ENCODE measurements at places on chromosomes 1 and 21. TPM values are rescaled to one million over a fixed set of nuclear protein-coding genes. Genes with fewer than 3 reads are reported as not detected.

DNA sequence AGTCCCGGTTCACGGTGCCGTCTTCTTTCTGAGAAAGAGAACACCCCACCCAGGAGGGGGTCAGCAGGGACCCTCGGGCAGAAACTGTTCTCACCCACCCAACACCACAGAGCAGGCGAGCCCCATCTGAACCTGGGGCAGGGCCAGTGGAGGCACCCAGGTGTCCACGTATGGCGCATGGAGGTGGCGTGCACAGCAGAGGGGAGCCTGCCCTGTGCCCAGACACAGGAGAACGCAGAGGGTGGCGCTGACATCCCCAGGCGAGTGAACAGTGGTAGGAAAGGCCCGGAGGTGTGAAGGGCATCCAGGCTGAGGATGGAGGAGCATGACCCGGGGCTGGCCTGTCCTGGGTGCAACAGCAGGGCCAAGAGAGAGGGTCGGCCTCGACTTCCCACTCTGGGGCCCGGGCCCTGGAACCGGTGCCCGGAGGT, 91.1 kb downstream of the STUM start:
- no peak overlapping the region for H3K4me3 ChIP-seq
- DNase-seq, result no peak
- no peak overlapping the region for H3K27ac ChIP-seq
- H3K27me3 ChIP-seq, result no peaks in the 10 kb centered on the region
- peaks cover 99% of the 10 kb centered on the region for H3K4me1 ChIP-seq
- H3K36me3 ChIP-seq, result peaks cover 16% of the 10 kb centered on the region

GRCh38 chr1:55322842-55323241, 107.7 kb upstream of the USP24 start:
- no peak overlapping the region for H3K4me3 ChIP-seq
- H3K27ac ChIP-seq, result no peak overlapping the region
- no peak for DNase-seq
- no peaks in the 10 kb centered on the region for H3K4me1 ChIP-seq
- no peaks in the 10 kb centered on the region for H3K27me3 ChIP-seq

DNA sequence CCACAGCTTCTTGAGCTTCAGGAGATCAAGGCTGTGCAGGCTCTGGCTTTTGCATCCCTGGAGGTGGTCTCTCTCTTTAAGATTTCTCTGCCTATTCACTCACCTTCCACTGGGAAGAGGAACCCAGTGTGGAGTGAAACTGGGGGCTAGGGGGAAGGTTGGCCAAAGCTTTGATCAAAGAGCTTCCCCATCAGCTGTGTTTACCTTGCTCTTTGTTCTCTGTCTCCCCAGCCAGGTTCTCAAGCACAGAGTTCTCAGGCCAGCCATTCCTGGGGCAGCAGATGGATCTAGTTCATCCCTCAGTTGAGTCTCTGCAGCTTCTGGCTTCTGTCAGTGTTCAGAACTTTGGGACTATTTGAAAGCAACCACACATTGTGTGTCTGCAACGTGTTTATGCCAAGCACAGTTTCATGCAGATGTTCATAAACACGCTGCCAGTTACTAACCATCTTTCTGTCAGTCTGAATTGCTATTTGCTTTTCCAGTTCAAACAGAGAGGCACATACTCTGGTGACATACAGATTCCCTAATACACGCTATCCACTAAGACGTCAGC, 17.2 kb upstream of the MRPS14 start:
- no peaks in the 10 kb centered on the region for H3K4me1 ChIP-seq
- DNase-seq, result no peak
- no peaks in the 10 kb centered on the region for H3K36me3 ChIP-seq
- H3K27ac ChIP-seq, result no peak overlapping the region
- no peak overlapping the region for H3K4me3 ChIP-seq
- H3K27me3 ChIP-seq, result no peaks in the 10 kb centered on the region

DNA sequence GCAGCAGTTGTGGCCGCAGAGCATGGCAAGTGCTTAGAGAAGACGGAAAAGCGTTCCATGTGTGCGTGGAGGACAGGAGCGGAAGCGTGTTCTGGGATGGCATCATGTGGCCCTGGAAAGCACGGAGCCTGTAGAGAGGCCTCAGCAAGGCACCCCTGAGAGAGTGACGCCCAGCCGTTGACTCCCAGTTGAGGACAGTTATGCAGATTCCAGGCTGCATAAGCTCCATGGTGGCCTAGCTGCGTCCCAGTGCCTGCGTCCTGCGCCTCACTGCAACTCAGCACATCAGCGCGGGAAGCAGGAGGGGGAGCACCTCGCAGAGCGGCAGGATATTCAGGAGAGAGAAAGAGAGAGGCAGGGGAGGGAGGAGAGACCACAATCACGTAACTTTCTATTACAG, 49.0 kb upstream of the TTC34 start:
- peaks cover 9% of the 10 kb centered on the region for H3K27me3 ChIP-seq
- no peaks in the 10 kb centered on the region for H3K36me3 ChIP-seq
- H3K27ac ChIP-seq, result no peak overlapping the region

GRCh38 chr21:26423511-26423910, 149.6 kb downstream of the CYYR1 start:
- no peak overlapping the region for H3K4me3 ChIP-seq
- H3K4me1 ChIP-seq, result no peaks in the 10 kb centered on the region
- H3K27me3 ChIP-seq, result no peaks in the 10 kb centered on the region
- DNase-seq, result peak; percentile 10

- H3K4me3 ChIP-seq, result no peak overlapping the region
- H3K36me3 ChIP-seq, result no peaks in the 10 kb centered on the region
- no peak overlapping the region for H3K27ac ChIP-seq
Observed at GRCh38 chr1:3799976-3800685, 3.8 kb upstream of the LRRC47 start.

- peaks cover 62% of the 10 kb centered on the region for H3K4me1 ChIP-seq
- H3K27me3 ChIP-seq, result no peaks in the 10 kb centered on the region
- no peak overlapping the region for H3K4me3 ChIP-seq
Observed at GRCh38 chr1:174964261-174964971, 35.3 kb upstream of the CACYBP start.

GRCh38 chr21:40177979-40178378, 310.7 kb downstream of the PCP4 start:
- no peak overlapping the region for H3K4me3 ChIP-seq
- no peaks in the 10 kb centered on the region for H3K36me3 ChIP-seq

DNA sequence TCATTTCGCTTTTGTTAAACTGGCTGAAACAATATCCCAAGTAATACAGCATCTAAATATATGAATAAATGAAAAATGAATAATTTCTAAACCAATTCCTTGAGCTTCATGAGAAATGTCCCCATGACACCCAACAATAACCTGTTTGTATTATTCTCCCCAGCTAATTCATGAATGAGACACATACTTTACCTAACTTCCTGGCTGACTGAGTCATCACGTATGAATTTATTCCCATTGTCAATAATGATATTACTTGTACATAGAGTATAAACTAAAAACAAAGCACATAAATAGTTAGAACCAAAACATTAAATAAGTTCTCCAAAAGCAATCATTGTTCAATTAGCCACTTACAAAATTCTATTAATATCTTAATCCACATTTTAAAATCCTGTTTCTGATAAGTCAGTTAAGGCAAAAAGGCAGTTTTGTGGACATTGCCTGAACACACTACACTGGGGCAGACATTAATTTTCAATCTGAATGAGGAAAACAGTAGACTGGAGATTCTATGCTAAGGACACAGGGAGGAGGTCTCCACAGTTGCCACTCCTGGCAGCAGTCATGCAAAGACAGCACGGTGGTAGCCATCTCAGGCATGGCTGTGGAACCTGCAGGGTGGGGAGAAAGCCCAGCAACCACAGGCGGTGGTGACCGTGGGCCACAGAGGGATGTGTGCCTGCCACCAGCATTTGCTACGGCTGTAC, 48.2 kb downstream of the SLC9C2 start:
- DNase-seq, result no peak
- H3K4me3 ChIP-seq, result no peak overlapping the region
- no peaks in the 10 kb centered on the region for H3K27me3 ChIP-seq
- no peak overlapping the region for H3K27ac ChIP-seq

The PSMG1 gene
- 32.8 TPM for total RNA-seq

The SLAMF7 gene
- total RNA-seq, result 1.3 TPM

The ARHGEF11 gene
- total RNA-seq, result 54.2 TPM

Data from esophagus muscularis mucosa (tissue), 4 donors.